ENCODE measurements at places on chromosomes 13 and 19.

GRCh38 chr19:45577111-45577905 is 7.3 kb downstream of the OPA3 start:
- DNase-seq: no peak

DNA sequence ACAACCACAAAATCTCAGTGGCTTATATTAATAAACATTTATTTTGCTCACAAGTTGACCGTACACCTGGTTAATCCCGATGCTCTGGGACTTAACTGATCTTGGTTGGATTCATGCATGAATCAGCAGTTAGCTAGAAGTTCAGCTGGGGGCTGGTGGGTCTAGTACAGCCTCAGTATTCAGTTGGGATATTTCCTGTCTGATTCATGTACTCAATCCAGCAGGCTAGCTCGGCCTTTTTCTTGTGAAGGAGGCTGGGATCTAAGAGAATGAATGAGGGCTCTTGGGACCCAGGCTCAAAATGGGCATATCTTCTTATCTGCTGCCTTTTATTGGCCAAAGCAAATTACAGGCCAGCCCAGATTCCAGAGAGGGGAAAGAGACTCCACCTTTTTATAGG is 178.8 kb downstream of the KCTD12 start:
- no peak for DNase-seq

- DNase-seq: no peak
These were observed 468 bp downstream of the STX10 start for GRCh38 chr19:13149628-13150186.

DNA sequence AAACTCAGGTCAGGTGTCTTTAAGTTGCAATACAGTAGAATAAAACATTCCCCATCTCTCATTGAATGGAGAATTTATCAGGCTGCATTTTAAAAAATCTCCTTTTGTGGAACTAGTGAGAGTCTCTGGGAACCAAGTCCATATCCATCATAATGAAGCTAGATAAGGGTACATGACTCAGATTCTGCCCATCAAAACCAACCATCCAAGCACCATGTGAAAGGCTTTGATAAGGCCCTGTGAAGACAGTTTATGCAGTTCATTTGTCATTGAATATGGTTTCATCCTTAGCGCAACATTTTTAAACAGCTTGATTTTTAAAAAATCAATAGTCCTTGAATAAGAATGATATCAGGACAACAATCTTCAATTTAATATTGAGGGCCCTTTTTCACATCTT is 56.3 kb upstream of the DIAPH3 start:
- no peak for DNase-seq

DNA sequence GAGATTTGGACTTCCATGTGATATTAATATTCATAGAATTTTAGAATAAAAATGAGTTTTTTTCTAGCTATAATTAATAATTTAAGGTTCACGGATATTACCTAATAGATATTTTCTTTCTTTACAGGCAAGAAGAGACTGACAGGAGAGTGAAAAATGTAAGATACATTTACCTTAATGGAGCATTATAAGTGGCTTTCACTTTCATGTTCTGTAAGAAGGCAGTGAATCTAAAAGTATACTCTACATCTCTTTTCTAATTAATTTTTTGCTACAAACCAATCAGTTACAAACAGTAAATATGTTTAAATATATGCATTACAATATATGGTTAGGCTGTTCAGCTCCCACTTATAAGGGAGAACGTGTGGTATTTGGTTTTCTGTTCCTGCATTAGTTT is 159.1 kb downstream of the LMO7 start:
- DNase-seq: no peak

DNA sequence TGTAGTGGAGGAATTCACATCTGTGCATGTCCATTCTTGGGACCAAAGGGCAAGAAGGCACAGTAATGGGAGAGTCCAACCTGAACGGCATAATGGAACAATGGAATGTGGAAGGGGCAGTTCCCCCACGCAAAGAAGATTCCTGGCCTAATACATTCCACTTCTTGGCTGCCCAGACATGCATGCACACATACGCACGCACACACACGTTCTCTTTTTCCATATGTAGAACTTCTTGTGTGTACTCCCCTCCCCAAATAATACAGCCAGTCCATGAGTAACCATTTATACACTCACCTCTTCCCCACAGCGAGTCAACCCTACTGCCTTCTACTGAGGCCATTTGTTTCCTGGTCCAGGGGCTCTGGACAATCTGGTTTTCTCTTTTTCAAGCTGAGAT is 6.0 kb upstream of the STK24 start:
- DNase-seq: no peak

DNA sequence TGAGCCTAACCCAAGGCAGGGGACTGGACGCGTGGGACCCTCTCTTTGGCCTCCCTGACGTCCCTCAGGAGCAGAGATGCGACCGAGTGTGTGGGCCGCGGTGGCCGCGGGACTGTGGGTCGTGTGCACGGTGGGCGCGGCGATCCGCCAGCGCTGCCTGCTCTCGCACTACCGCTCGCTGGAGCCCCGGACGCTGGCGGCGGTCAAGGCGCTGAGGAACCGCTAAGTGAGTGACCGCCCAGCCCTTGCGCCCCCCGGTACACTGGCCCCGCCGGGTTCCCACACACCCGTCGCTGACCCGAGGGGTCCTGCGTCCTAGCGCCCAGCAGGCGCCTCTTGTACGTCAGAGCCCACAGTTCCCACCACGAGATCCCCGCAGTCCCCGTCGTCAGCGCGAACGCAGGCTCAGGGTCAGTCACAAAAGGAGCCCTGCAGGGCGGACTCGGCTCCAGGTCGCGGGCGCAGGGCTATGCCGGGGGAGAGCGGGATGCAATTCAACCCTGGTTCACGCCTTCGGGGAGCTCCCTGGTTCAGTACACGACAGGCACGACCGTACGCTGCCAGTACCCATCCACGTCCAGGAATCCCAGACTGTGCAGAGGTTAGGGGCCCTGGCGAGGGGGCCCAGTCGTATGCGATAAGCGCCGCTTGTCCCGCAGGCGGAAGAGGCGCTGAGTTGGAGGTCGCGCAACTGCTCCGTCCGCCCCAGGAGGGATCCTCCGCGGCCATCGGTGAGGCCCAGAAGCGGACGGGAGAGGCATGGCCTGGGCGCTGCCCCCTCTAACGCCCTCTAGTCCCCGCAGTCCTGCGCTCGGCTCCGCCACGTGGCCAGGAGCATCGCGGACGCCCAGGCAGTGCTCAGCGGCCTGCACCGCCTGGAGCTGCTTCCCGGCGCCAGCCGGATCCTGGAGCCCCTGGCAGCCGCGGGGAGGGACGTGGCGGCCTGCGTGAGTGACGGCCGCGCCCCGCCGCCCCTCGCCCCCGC is 3.6 kb upstream of the IFNL2 start:
- no peak for DNase-seq

DNA sequence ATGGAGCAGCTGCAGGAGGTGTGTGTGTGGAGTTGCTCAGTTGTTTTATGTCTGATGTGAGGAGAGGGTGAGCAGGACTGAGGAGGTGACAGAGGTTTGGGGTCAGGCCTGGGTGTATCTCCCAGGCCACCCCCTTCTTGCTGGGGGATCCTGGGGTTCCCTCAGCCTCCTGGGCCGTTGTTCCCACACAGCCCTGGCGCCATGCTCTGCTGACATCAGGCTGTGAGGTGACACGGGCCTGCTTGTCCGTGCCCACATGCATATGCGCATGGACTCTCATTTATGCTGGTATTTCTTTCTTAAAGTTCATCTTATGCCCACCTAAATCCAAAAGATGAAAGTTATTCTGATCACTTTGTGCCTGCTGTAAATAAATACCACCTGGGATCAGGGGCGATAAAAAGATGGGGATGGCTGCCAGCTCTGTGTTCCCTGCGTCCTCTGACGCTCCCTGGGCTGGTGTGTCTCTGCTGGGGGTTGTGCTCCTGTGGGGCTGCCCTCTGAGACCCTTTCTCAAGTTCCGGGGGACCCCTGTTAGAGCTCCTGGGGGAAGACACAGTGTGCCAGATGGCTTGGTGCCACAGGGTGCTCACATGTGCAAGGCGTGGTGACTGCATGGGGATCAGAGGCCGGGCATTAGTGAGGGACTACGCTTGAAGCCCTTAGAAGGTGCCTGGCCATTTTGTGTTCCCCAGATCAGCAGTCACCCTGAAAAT is 12.6 kb downstream of the NAXD start:
- DNase-seq: no peak

DNA sequence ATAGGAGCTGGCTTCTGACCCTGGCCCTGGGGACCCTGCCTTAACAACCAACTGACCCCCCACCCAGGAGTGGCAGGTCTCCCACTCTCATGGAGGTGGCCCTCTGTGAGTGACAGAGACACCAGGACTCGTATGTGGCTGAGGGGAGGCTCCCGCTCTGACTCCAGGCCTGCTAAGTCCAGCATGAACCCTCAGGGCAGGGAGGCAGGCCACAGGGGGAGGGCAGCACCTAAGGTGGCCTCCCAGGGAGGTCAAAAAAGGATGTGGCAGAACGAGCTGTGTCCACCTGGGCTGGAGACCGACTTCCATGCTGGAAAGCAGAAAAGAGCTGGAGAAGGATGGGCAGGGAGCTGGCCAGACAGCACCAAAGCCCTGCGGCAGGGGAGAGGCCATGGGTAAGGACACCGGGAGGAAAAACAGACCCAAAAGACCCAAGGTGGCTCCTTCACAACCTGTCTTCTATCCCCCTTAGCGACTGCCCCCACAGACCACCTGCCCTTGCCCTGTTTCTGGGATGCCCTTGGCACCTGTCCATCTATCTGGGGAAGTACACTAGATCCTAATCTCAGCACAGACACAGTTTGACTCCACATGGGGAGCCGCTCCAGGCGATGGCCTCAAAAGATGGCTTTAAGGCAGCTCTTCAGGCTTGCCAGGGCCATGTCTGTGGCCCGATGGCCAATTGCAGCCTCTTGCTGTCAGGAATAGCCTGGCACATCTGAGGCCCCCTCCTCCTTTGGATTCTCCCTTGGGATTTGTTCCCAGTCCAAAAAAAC is 10.5 kb upstream of the SLC35E1 start:
- no peak for DNase-seq

GRCh38 chr13:114145256-114145655 is 12.8 kb upstream of the RASA3 start:
- no peak for DNase-seq

- DNase-seq: no peak
These were observed 10.4 kb downstream of the LMNB2 start for GRCh38 chr19:2446381-2446780.

DNA sequence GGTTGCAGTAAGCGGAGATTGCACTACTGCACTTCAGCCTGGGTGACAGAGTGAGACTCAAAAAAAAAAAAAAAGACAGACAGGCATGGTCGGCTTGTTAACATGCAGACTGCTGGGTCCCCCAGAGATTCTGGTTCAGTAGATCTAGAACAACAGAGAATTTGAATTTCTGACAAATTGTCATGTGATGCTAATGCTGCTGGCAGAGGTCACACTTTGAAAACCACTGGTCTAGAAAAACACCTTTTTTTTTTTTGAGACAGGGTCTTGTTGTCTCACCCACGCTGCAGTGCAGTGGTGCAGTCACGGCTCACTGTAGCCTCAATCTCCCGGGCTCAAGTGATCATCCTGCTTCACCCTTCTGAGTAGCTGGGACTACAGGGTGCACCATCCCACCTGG is 7.7 kb upstream of the LRFN3 start:
- no peak for DNase-seq

- DNase-seq: no peak
These were observed 135.6 kb downstream of the PAN3 start for GRCh38 chr13:28273919-28274318.

DNA sequence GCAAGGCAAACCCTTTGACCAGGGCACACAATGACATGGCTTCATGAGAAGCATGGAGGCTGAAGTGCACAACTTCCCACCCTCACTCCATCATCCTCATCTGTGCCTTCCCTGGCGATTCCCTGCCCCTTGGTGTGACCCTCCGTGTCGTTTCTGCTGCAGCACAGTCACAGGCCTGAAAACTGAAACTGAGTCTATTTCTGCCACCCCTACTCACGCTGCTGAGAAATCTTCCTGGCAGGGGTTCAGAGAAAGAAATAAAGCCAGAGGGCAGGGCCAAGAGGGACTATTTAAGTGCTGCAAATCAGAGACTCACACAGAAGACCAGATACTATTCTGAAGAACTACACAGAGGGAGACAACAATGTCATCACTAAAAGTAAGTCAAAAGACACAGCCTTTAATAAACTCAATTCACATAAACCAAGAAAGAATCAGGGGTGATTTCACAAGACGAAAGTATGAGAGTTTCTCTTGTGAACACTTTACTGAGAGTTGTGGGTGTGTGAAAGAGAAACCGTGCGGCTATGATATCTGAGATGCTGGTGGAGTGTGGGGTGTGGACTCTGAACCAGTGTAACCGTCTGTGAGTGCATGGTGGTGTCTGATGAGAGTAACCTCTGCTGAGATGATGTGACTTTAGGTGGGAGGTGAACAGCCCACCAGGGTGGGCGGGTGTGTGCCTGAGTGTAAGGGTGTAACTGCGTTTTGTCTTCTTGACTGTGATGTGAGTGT is 23.5 kb downstream of the LGALS16 start:
- DNase-seq: peak; percentile 76

DNA sequence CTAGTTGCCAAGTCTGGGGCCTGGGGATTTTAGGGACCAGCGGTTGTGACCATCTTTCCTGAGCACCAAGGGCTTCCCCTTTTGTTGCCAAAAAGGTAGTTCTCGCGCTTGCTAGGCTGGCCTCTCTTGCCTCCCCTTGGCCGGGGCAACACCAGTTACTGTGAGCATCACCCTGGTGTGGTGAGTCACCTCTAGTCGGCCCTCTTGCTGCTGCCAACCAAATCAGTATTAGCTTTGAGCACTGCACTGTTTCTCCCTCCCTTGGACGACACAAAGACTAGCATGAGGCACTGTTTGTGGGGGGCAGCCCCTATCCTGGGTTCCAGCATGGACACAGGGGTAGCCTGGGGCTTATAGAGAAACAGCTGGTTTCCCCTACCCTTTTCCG is 6.9 kb downstream of the SYDE1 start:
- no peak for DNase-seq

DNA sequence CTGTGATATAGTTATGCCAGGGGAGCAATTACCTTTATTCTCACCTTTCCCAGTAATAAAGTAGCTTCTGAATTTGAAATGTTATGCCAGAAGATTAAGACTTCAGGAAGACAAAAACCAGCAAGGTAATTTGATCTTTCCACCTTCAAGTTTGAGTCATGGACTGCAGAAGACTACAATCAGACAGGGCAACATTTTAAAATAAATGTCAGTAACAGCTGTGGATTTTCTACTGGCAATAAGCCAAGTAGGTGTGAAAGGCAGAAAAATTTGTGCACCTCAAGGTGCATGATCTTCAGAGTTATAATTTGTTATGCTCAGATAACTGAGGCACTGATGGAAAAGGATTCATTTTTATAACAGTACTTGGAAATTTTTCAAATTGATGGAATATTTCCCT is 54.9 kb downstream of the SLITRK1 start:
- no peak for DNase-seq

DNA sequence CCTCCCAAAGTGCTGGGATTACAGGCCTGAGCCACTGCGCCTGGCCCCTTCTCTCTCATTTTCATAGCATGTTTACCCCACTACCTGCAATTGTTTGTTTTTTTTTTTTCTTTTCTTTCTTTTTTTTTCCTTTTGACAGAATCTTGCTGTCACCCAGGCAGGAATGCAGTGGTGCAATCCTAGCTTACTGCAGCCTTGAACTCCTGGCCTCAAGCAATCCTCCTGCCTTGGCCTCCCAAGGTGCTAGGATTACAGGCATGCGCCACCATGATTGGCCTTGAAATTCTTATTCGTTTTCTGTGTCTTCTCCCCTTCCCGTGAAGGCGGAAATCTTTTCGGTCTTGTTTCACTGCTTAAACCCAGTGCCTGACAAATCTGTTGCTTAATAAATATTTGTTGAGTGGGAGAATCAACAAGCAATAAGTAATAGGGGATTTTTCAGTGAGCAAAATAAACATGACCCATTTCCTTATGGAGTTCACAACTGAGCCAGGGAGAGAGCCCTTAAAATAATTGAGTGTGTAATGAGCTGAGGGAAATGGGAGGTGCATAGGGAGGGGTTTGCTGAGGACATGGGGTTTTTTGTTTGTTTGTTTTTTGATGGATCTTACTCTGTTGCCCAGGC is 1.8 kb upstream of the INSR start:
- no peak for DNase-seq
